ENCODE measurements at places on chromosomes 3 and 15. TPM values are rescaled to one million over a fixed set of nuclear protein-coding genes. Genes with fewer than 3 reads are reported as not detected.

The SAXO2 gene
- 2.6 TPM for total RNA-seq

The CA12 gene
- total RNA-seq: 0.25 TPM

The WDR76 gene
- 1.8 TPM for total RNA-seq

The APBA2 gene
- total RNA-seq: 0.38 TPM

The EDC3 gene
- 17.2 TPM for total RNA-seq

DNA sequence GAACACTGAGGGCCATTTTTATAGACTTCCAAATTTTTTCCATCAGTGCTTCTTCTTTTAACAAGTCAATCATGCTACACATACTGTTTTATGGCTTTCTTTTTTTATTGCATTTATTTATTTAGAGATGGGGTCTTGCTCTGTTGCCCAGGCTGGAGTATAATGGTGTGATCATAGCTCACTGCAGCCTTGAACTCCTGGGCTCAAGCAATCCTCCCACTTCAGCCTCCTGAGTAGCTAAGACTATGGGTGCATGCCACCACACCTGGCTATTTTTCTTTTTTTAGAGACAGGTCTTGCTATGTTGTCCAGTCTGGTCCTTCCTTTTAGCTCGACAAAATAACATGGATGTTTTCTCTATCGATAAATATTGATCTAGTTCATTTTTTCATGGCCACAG, 425.8 kb upstream of the WNT5A start:
- no peak for DNase-seq

GRCh38 chr3:40109641-40110490, 199.6 kb upstream of the EIF1B start:
- DNase-seq: no peak

GRCh38 chr15:78228356-78228996, 5.9 kb downstream of the ACSBG1 start:
- DNase-seq: no peak

DNA sequence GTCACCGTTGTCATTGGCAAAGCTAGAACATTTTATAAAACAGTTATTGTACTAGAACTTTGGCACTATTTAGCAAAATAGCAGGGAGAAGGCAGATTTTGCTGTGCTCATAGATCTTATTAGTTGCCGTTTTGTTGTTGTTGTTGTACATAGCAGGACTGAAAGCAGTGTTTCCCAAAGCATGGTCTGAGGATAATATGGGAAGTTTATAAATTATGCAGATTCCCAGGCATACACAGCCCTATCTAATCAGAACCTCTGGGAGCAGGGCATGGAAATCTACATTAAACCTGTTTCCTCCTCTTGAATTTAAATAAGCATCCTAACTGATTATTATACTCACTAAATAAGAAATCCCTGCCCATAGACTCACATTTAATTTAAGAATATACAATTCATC, 87.9 kb downstream of the RAP2B start:
- DNase-seq: no peak

DNA sequence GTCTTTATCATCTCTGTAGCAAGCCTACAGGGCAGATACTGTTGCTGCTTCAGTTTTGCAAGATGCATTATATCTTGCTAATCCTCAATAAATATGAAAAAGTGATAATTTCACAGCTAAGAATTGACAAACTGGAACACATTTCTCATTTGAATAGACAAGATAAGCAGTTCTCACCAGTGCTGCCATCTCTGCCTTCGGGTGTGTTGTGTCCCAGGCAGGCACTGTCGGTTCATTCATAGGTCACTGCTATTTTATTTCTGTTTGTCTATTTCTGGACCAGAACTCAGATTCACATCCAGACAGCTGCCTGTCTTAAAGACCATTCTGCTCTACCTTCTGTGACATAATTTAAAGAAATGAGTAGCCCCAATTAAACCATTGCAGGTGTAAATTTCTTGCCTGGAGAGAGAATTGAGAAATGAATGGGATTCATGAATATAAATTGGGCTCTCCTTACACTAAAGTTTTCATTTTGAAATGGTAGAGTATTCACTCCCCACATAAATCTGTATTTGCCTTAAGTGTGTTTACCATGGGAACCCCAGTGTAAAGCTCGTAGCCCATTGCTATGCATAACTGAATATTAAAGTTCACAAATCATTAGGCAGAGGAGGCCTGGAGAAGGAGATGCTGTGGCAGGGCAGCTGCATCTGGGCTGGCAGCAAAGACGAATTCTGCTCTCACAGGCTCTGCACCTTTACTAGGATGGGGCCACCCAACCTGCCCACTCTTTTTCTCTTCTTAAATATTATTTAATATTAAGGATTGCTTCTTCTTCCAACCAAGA, 149.9 kb downstream of the ARPP21 start:
- DNase-seq: no peak

DNA sequence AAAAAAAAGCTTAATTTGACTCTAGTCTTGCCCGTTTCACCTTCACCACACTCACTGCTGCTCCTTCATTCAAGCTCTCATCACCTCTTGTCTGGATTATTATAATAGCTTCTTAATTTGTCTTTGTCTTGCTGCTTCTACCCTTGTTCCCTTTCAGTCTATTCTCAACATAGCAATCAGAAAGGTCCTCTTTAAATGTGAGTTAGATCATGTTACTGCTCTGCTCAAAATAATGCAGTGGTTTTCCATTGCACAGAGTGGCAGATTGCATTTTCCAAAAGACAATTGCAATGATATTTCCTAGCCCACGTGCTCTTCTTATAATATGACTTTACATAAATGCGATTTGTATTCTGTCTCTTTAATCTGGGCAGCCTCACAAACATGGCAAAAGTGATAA, 174.6 kb downstream of the ALDH1A2 start:
- no peak for DNase-seq

GRCh38 chr3:11250902-11251806, 21.0 kb upstream of the ATG7 start:
- no peak for DNase-seq

- DNase-seq: no peak
These were observed 7.2 kb downstream of the HOMER2 start for GRCh38 chr15:82945326-82945725.

- DNase-seq: no peak
These were observed 123.7 kb downstream of the FAM43A start for GRCh38 chr3:194809382-194809781.

DNA sequence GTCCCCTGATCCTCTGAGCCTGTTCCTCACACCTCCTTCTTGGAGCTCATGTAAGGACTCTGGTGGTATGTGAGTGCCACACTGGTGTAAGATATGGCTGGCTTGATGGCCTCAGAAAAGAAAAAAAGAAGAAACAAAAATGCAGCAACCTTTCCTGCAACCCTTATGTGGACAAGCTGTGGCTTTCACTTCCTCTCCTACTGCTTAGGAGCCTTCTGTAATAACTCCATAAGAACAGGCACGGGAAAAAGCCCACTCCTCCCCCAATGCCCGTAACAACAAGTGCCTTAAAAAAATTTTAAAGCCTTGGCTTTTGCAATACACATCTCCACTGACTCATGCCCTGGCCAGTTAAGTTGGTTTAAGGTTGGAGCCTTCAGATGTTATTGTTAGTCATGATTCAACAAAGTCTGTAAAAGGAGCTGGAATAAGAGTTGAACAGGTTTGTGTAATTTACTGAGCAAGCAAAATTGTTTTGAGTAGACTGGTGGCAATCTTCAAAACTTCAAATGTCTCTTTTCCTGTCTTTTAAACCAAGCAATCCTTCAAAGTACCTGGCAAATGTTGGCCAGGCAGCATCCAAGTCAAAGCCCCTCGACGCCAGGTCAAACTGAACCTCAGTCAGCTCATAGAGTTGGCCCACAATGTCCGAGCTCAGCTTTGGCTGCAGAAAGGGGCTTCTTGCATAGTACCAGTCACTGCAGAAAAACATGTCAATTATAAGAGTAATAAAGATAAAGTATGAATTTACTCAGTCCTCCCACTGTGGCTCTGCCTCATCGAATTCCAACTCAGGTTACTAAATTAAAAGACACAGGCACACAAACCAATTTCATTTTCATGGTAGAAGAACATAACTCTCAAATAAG, 22.9 kb downstream of the FYCO1 start:
- no peak for DNase-seq

DNA sequence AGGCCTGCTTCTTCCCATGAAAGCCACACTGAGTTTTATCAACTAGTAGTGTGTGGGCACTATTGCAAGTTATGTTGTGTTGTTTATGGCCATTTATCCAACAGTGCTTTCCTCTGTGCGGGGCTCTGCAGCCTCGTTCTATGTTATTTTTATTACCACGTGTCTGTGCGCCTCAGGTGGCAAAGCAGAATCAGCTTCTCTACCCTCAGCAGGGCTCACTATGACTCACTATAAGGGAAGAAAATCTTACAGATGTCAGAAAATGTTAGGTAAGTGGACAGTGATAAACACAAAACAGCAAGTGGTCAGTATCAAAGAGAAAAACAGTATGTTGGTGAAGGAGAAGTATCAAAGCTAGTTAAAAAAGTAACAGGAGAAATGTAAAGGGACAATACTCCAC, 61.4 kb downstream of the MOBP start:
- DNase-seq: no peak

DNA sequence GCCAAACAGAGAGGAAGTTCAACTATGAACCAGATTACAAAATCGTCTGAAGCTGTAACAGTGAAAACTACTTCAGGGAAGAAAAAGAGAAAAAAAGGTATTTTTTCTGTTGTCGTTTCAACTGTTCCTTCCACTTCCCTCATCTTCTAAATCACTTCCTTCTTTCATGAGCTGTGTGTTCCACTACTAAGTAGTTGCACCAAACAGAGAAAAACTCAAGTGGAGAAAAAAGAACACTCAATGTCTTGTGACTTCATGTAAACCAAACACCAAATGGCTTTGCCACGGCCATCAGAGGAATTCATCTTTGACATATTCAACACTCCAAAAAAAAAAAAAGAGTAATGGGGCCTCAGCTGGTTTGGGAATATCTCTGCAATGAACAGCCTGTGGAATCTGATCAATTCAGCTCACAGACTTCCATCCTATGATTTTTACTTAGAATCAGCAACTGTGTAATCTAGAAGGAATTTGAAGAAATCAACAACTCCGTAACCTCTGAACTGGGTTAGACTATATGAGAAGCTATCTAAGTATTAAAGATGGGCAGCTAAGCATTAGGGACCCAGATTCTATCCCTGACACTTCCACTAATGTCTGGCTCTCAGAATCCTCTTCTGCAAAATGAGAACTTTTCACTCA, 47.5 kb upstream of the RNF7 start:
- DNase-seq: no peak

- DNase-seq: peak; percentile 30
These were observed 125.7 kb downstream of the SV2B start for GRCh38 chr15:91225741-91226140.

DNA sequence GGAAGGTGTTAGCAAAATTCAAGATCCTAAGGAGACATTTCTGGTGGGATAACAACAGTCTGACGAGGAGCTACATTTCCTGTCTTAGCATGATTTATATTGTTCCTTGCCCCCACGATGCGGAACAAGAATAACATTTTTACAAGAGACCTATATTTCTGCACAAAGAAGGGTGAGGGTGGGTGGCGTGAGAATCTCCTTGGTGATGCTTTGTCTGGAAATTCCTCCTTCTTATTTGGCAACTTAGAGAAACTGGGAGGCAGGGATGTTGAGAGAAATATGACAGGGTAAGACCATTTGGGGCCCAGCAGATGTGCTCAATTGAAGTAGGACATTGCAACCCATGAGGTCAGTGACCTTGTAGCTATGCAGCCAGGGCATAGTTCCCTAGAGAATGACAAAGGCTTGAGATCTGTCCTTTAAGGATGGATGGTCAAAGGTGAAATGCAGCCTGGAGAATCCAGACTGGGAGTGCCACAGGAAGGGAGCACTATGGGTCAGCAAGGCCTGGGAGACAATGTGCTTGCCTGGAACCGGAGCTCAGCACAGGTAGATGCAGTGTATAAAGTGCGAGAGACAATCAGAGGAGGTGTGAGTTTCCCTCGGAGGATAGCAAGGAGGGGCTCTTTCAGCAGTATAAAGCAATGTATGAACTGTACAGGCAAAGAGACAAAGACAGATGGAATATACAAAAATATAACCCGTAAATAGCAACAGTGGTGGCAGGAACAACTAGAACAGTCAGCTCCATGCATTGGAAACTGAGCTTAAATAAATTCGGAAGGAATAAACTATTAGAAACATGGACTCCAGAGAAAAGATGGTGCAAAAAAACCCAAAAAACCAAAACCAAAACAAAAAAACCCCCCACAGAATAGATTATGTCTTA, 317.6 kb upstream of the TBL1XR1 start:
- DNase-seq: no peak

DNA sequence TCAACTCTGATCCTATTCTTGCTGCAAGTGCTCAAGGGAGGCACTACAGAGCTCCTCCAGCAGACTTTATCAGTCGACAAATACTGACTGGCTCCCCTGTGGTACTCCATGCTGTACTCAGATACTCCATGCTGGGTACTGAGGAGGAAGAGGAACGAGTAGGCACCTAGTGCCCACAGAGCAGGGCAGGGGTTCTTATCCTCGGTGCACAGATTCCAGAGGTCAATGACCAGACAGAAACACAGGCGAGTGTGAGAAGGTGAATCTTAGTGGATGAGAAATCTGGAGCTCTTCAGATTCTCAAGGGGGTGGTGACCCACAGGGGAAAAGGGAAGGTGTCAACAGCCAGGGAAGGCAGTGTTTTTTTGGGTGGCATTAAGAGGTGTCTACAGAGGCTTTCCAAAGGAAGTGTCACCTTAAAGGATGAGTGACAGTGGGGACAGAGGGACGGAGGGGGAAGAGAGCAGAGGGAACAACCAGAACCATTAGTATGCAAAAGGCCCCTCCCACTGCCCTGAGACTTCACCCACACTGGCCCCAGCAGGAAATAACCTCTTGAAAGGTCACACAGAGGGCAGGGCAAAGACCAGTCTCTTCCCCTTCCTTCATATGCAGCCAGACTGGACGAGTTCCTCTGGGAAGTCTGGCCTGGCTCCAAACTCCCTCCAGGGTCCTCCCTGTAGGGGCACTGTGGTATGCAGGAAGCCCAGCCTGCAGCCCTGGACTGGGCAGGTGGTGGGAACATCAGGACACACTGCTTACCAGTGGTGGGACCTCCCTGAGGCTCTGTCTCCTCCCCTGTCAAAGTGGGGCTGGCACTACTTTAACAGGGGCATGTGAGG, 27.5 kb downstream of the CCDC12 start:
- peak; percentile 48 for DNase-seq
